RPMI7951 (cell line): ENCODE measurements at places on chromosomes 2 and 18.

DNA sequence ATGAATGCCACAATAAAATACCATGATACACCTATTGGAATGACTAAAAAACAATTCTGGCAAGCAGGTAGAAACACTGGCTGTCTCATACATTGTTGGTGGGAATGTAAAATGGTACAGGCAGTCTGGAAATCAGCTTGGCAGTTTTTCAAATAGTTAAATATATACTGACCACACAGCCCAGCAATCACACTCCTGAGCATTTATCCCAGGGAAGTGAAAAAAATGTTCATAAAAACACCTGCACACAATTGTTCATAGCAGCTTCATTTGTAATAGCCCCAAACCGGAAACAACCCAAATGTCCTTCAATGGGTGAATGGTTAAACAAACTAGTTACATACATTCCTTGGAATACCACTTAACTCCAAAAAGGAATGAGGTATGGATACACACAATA is 137.2 kb downstream of the TFCP2L1 start:
- no peak for DNase-seq

- DNase-seq: no peak
These were observed 526.8 kb downstream of the XIRP2 start for GRCh38 chr2:167415068-167415467.

GRCh38 chr2:160498137-160498536 is 4.5 kb upstream of the RBMS1 start:
- DNase-seq: no peak

DNA sequence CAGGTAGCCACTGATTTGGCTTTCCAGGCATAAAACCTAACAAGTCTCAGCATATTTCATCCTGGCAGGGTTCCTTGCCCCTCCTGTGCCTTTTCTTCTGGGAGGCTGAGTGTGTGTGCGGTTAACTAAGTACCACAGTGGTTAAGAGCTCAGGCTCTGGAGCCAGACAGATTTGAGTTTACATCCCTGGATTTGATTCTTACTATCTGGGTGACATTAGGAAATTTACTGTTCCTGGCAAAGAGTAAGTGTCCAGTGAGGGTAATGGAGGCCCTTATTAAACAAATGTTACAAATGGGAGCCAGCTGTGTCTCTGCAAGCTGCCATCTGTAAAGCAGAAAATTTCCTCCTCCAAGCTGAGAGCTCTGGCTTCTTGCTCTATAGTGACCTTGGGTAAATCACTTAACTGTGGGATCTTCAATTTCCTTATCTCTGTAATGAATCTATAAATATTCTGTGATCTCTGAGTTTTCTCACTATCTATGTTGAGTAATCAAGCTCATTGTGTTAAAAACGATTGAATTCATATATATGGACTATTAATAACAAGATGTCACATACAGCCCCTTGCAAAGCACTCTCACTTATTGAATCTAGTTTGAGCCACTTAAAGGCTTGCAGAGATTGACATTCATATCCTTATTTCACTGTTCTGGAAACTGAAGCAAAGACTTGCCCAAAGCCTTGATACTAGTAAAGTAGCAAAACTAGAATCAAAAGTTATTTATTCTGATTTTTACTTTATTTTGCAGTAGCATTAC is 6.5 kb upstream of the COBLL1 start:
- DNase-seq: no peak

DNA sequence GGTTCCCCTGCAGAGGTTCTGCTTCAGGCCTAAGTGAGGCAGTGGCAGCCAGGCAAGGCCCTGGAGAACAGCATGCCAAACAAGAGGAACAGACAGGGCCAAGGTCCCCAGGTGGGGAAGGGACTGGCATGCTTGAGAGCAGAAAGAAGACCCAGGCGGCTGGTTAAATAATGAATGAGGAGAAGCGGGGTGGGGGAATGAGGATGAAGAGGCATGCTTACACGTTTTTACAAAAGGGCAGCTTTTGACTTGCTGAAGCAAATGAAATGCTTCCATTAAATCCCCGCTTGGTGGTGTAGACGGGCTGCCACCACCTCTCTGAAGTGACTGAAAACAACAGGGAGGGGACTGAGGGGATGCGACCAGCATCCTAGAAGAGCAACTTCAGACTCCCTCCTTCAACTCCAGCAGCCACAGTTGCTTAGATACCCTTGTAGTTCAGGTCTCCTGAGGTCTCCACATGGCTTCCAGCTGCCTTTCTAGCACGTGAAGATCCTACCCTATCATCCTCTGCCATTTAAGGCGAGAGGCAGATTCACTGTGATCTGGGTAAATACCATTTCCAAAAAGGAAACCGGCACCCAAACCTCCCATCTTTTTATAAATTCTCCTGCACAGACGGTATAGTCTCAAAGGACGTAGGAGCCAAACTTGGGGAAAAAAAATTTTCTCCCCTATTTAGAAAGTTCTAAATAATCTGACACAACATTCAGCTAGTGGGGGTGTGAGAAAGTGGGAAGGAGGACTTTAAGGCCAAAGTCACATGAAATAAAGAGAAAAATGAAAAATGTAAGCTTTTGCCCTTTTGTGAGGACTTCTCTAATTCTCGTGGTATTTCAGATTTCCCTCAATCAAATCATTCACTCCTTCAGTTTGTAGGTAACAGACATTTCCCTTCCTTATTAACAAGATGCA is 65.6 kb downstream of the CACNB4 start:
- no peak for DNase-seq

GRCh38 chr2:38440655-38441054 is 63.6 kb upstream of the ATL2 start:
- DNase-seq: no peak

DNA sequence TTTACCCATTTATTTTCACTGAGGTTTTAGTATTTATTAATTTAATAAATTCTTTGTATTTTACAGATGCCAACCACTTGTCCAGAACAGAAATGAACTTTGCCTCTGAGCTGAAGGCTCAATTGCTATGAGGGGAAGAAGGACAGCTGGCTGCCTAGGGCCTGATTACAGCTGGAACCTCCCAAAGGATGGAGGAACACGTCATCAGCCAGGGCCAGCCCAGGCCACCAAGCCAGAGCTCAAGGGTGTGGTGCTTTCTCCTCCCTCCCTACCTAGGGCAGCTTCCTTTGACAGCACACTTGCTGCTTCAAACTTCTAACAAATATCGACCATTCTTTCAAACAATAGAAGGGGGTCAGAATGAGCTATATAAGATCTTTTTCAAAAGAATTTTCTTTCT is 19.7 kb upstream of the RIOK3 start:
- no peak for DNase-seq

DNA sequence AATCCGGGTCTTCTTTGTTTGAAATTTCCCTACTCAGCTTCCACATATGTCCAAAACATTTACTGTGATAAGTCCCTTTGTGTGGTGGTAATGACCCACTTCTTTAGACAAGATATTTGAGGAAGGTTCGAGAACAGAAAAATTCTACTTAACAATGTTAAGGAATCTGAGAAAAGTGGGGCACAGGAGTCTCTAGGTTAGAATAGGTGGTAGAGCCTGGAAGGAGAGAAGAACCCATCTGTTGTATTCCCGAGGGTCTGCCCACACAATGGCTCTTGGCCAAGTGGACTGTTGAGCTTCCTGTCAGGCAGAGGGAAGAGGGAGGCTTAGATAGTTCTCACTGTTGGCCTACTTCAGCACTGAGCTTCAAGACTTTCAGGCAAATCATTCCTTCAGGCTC is 4.3 kb downstream of the IGFBP2 start:
- no peak for DNase-seq

- DNase-seq: no peak
These were observed 147.3 kb downstream of the INHBB start for GRCh38 chr2:120493231-120493630.

- peak; percentile 5 for DNase-seq
These were observed 204.4 kb downstream of the SRBD1 start for GRCh38 chr2:45406621-45407020.

- no peak for DNase-seq
These were observed 32.5 kb downstream of the KCTD1 start for GRCh38 chr18:26515643-26516487.

DNA sequence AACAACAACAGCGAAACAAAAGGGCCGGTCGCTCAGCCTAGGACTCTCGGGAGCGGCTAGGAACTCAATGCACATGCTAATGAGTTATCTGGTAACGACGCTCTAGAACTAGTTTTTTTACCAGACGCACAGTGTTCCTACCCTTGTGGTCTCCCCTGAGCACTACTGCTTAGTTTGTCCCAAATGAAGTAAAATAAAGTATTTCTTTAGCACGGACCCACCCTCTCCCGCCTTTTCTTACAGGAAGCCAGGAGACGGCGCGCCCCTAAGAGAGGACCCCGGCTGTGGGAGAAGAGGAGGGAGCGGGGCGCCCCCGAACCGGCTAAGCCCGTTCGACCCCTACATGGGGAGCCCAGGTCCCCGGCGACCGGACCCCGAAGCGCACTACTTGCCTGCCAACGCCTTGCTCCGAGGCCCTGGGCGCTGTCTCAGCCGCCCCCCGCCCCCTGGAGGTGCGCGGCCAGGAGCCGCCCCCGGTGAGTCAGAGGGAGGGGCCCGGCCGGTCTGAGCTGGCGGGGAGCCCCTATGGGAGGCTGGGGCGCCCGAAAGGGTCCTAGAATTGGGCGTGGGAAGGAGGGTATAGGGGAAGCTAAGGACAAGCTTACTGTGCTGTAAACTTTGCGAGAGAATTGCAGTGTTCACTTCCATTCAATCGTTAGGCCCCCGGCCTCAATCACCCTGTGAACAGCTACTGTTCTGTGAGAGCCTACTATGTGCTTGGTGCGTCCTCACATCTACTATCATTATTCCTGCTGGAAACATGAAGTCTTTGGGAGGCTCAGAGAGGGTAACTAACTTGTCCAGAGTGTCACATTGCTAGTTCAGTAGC is 3.6 kb upstream of the CAPG start:
- no peak for DNase-seq

- DNase-seq: no peak
These were observed 98.0 kb downstream of the GBX2 start for GRCh38 chr2:236070236-236070635.

DNA sequence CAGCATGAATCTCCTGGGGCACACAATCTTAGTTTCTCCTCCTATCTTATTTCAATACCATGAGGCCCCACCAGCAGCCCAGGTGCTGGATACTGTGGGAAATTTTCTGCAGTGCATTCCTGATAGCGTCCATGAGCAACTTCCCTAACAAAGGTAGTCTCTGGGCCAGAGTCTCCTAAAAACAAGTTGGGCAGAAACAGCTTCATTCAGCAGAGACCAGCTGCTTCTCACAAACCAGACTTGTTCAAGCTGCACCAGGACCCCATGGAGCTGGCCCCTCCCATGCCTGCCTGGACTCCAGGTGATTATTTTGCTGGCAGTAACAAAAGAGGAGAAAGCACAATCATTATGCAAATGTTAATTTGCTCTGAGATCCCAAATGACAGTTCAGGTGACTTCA is 31.4 kb downstream of the MYO5B start:
- DNase-seq: no peak

- no peak for DNase-seq
These were observed 79.5 kb downstream of the COX7A2L start for GRCh38 chr2:42281416-42282081.

DNA sequence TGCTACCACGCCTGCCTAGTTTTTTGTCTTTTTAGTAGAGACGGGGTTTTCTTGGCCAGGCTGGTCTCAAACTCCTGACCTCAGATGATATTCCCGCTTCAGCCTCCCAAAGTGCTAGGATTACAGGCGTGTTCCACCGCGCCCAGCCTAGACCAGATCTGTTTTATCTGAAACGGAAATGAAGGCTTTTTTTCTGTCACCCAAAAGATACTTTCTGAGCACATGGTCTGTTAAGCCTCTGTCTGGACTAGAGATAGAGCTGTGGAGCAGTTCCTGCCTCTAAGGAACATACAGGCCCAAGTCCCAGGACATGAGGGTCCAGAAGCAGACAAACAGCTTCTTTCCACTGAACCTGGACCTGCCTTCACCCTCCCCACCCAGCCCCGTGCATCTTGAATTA is 43.6 kb upstream of the PTMA start:
- DNase-seq: no peak

GRCh38 chr2:181142514-181142913 is 162.1 kb downstream of the UBE2E3 start:
- DNase-seq: no peak

- no peak for DNase-seq
These were observed 135.5 kb upstream of the FANCL start for GRCh38 chr2:58376592-58376991.

DNA sequence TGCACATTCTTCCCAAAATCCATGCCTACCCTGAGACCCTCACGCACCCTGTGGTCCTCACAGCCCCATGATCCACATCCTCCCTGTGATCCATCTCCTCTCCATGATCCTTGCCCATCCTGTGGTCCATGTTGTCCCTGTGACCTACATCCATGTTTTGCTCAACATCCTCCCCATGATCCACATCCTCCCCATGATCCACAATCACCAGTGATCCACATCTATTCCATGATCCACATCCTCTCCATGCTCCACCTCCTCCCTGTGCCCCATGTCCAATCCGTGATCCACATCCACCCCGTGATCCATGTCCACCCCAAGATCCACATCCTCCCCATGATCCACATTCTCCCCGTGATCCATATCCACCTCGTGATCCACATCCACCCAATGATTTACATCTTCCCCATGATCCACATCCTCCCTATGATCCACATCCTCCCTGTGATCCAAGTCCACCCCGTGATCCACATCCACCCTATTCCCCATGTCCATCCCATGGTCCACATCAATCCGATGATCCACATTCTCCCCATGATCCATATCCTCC is 281.2 kb downstream of the MYCN start:
- DNase-seq: no peak

GRCh38 chr18:25223899-25224886 is 127.8 kb downstream of the ZNF521 start:
- no peak for DNase-seq

GRCh38 chr2:121529439-121530211 is 1.1 kb upstream of the RNU4ATAC start:
- peak; percentile 72 for DNase-seq

GRCh38 chr2:8926356-8926755 is 77.1 kb downstream of the MBOAT2 start:
- no peak for DNase-seq

DNA sequence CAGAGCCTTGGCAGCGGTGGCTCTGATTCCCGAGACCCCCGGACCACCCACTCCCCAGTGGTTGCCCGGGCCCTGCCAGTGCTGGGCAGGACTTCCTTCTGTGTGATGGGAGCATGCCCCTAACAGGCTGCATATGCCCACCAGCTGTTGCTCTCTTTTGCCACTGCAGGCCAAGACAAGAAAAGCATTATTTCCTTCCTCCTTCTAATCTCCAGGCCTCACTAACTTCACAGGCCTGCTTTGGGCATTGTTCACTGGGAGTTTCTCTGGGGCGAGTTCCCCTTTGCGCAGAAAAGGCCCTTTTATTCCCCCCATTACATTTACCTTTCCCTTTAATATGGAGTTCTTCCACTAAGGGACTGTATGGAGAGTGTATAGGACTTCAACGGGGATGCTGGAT is 249.1 kb upstream of the SIX2 start:
- no peak for DNase-seq

DNA sequence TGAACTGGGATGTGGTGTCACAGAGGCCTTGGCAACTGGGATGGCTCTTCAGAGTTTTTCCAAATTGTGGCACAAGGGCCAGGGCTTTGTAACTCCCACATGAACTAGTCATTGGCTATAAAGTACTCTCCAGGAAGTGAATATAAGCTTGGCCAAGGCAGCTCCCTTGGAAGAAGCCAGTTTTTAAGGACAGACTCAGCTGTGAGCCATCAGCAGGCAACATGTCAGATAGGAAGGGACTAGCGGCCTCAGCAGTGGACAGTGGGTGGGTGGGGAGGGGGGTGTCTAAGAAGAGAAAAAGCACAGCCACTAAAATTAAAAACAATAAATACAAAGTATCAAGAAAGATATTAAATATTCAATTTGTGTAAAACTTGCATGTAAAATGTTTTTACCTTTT is 691.1 kb upstream of the PIK3C3 start:
- DNase-seq: no peak
